Astrocyte (in vitro differentiated cells and primary cell): ENCODE measurements at places on chromosomes 1 and 21. TPM values are rescaled to one million over a fixed set of nuclear protein-coding genes. Genes with fewer than 3 reads are reported as not detected.

Gene PERM1
- 0.20 TPM in 1 of 2 replicates, not detected in the other for total RNA-seq

Gene OR2L8
- total RNA-seq: not detected in 2 replicates

Gene CLCA4
- total RNA-seq: not detected in 2 replicates

Gene ZNF697
- 46.1 and 58.4 TPM in 2 replicates for total RNA-seq

Gene COX20
- 48.0 and 51.0 TPM in 2 replicates for total RNA-seq

Gene IVL
- 0.16 TPM in 1 of 2 replicates, not detected in the other for total RNA-seq

Gene CCDC181
- total RNA-seq: 1.1 and 1.5 TPM in 2 replicates

Gene CTBS
- total RNA-seq: 16.9 and 18.6 TPM in 2 replicates

Gene MNDA
- not detected in 2 replicates for total RNA-seq

Gene BEND5
- 1.4 and 2.7 TPM in 2 replicates for total RNA-seq

Gene OR10J1
- total RNA-seq: not detected in 2 replicates

Gene BRDT
- total RNA-seq: not detected in 2 replicates

Gene CCDC24
- 4.2 and 4.3 TPM in 2 replicates for total RNA-seq

Gene ZBTB8B
- 0.12 and 0.18 TPM in 2 replicates for total RNA-seq

Gene CSF3R
- 0.20 and 0.22 TPM in 2 replicates for total RNA-seq

Gene C21orf91
- 31.9 and 33.6 TPM in 2 replicates for total RNA-seq

Gene NRAS
- 59.1 and 63.8 TPM in 2 replicates for total RNA-seq

Gene CLCNKB
- 0.36 and 0.64 TPM in 2 replicates for total RNA-seq
